Central memory CD8-positive, alpha-beta T cell (primary cell): ENCODE measurements at places on chromosomes 5 and 9.

DNA sequence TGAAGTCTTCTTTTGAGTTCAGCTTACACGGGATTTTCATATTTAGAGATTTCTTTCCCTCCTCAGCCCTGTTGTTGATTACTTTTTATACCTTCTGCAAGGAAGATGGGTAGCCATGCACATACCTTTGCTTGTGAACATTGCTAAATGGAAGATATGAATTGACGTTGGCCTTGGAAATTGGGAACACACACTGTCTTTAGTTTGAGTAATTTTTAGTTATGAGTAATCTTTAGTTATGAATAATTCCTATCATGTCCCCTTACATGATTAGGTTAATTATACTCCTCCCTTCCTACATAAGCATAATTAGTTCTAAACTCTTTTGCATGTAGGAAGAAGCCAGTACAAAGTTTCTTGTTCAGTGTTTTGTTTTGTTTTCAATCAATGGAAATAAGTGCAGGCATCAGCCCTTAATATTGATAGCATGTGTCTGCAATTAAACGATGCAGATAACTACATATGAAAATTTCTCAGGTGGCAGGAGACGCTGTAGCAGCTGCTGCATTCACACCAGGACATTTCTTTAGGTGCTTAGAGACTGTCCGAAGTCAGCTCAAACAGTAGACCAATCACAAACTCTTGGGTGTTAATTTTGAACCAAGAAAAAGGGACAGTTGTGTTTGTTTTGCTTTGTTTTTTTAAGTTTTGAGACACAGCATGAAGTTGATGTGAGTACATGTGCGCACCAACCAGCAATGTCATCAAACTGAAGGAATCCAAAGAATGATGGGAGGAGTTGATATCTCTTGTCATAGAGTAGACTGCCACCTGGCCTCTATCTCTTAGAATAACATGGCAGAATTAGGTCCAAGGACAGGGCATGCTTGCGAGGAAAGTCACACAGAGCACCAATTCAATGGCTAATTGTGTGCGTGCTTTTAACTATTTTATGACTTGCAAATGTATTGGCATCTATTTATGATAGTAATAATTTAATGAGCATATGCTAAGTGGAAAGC, 51.4 kb downstream of the SMARCA2 start:
- DNase-seq: no peak

- no peak for DNase-seq
Measured at GRCh38 chr9:1014225-1014624, 35.9 kb upstream of the DMRT2 start.

DNA sequence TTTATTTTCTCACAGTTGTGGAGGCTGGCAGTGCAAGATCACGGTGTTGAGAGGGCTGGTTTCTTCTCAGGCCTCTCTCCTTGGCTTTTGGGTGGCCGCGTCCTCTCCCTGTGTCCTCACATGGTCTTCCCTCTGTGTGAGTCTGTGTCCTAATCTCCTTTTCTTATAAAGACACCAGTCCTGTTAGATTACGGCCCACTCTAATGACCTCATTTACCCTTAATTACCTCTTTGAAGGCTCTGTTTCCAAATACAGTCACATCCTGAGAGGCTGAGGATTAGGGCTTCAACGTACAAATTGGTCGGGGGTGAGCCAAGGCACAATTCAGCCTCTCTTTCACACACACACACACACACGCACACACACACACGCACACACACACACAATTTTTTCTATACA, 73.0 kb downstream of the UGCG start:
- no peak for DNase-seq

- no peak for DNase-seq
Measured at GRCh38 chr9:107323836-107324585, 40.9 kb downstream of the RAD23B start.

DNA sequence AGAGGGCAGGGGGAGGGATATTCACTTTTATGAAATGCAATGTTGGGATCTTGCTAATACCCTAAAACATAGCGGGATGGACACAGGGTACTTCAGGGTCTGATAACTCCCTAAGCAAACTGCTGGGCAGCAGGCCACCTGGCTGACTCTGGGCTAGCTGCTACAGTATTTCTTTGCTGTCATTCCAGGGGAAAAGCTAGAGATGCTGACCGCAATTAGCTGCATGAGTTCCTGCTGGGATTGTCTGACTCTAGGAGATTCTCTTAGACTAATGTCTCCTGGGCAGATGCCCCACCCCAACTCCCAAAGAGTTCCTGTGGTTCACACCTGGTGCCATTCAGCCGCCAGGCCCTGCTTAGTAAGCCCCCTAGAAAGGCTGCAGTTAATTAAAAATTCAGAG, 69.9 kb downstream of the PSAT1 start:
- no peak for DNase-seq

GRCh38 chr5:5900350-5900749, 477.9 kb downstream of the ICE1 start:
- no peak for DNase-seq

DNA sequence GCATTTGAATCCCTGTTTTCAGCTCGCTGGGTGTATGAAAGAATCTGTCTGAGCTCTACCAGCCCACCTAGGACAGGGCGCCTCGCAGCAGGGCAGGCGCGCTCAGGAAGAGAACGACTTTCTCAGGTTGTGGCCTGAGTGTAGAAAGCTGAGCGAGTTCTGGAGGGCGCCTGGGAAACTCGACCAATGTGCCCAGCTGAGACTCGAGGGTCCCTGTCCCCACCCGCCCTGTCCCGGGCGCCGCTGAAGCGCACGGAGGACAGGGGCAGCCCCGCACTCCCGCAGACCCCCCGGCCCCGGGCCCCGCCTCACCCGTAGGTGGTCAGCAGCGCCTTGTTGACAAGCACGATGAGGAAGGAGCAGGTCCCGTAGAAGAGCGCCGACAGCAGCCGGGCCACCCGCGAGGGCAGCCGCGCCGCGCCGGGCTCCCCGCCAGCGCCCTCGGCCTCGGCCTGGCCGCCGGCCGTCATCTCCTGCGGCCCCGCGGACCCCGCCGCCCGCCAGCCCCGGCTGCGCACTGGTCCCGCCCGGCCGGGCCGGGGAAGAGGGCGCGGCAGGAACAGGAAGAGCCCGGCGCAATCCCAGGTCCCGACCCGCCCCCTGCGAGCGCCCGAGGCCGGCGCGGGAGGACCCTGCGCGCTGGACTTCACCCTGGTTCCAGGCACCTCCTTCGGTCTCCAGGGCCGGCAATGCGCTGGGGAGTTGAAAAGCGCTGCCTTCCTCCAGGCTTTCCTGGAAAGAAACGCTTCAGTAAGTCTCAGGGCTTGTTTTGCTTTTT, at the start of gene SLC35D2:
TSS of gene SLC35D2 (minus strand) at position 547 of the 778 bp plus-strand sequence. CDS start at position 470, 77 bp downstream.
- no peak for DNase-seq

DNA sequence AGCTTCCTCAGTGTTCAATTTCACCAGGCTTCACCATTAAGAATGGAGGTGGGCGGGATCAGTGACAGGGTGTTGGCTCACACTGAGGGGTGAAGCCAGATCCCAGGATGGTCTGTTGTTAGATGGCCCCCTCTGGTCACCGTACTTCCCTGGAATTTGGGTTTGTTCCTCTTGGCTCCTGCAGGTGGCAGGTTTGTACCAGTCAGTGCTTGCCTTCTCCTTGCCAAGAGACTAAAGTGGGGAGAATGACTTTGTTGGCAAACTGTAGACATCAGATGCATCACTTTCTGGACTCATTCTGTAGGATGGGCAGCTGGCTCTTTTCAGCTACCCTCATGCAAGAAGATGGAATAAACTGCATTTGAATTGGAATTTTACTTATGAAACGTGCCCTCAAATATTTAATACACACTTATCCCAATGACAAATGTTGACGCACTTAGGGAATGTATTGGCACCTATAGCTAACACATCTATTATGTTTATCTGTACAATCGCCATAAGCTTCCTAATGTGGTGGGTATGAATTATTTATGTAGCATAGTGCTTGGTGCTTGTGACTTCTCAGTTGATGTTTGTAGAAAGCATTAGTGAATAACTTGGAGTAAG, 31.4 kb upstream of the ANKRD55 start:
- no peak for DNase-seq

GRCh38 chr5:133736512-133736911, 124.2 kb upstream of the FSTL4 start:
- DNase-seq: no peak

DNA sequence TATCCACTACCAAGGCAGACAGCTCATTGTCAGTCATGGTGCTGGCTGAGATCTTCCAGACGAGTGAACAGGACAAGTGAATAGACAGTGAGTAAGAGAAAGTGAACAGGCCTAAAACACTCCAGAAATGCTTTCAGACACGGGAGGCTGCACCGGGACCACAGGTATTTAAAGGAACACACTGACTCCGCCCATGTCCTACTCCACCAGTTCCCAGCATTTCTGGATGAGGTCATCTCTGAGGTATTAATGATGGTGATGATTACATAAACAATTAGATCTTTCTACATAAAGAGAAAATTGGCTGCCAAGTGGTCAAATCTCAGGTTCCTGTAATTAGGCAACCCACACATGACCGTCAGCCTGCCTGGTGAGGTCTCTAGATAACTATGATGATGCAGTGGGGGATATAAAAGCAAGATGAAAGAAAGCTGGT, at the start of gene ACTBL2:
TSS of gene ACTBL2 (minus strand) at position 141 of the 436 bp plus-strand sequence. CDS start at position 37, 104 bp downstream.
- no peak for DNase-seq

GRCh38 chr5:124718380-124718789, 28.1 kb downstream of the ZNF608 start:
- DNase-seq: no peak

DNA sequence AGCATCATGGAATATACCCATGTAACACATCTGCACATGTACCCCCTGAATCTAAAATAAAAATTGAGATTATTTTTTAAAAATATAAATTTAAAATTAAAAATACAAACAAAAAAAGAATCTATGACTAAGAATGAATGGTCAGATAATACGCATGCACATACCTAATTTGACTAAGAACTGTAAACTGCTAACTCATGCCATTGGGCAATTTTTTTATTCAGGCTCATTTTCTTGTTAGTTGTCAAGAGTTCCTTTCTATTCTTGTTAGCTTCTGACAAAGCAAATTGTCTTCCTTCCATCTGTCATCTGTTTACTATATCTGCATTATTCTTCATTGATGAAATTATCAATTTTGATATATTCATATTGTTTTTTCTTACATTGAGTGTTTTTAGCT, 69.5 kb upstream of the HAND1 start:
- DNase-seq: no peak

DNA sequence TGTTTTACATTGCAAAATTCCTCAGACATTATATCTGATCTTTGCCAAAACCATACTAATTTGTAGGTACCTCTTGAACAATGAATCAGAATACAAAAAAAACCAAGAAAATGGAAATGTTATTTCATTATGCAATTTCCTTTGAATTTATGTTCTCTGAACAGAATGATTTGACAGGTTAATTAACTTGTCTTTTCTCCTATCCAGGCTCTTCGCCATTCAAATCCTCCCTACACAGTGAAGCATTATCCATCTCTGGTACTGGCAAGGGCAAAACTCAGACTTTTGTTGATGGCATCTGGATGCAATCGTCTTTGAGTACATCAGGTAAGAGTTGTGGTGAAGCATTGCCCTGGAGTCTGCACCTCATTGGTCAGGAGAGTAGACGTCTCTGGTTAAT, 655.7 kb upstream of the ITGA1 start:
- no peak for DNase-seq

GRCh38 chr9:83204047-83204446, 141.1 kb upstream of the RASEF start:
- no peak for DNase-seq

DNA sequence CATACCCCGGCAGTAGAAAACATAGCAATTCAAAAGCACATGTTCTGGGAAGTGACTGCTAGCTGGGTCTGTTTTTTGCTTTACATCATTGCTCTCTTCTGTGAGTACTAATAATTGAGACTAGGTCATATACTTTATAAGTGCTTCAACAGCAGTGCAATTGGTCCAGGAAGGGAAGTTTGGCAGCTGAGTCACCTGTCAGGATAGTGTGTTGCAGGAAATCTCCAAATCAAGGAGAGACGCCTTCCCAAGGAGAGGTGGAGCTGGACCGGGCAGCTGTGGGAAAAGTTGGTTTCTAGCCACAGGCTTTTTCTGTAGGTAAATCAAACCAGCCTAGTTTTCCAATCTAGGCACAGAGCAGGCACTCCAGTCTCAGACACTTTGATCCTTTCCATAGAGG, 330.1 kb downstream of the ENC1 start:
- no peak for DNase-seq

- no peak for DNase-seq
Measured at GRCh38 chr9:120507936-120508510, 71.9 kb downstream of the CDK5RAP2 start.

DNA sequence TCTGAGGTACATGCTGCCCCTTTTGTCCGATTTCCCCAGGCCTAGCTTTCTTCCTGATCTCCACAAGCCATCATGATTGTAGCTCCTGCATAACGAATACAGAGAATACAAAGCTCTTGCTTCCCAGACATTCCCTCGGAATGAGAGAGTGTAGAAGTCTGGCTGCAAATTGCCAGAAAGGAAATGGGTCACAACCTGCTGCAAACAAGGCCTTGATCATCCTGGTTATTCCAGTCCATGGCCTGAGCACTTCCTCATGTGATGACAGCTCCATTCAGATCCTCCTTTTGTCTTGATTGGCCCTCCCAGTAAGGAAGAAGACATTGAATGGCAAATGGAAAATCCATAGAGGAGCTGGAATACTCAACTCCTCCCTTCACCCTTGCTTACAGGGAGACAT, 136.0 kb upstream of the ADRA1B start:
- DNase-seq: no peak

GRCh38 chr5:122751293-122751782, 23.5 kb upstream of the SNX2 start:
- no peak for DNase-seq

- DNase-seq: no peak
Measured at GRCh38 chr9:126661122-126661520, 47.4 kb downstream of the LMX1B start.

- DNase-seq: no peak
Measured at GRCh38 chr5:177600508-177601018, 631 bp downstream of the B4GALT7 start.

DNA sequence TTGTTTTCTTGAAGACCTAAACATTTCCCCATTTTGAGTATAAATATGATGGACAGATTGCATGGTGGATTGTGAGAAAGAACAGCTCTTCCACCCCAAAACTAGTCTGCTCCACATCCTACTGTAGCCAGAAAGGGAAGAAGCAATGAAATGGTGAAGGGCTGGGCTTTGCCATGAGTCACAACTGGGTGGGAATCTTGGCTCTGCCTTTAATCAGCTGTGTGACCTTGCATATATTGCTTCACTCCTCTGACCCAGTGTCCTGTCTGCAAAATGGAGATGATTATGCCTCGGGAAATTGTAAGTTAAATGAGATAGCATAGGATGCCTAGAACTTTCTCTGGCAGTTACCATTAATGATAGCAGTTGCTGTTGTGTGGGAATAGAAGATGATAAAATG, 101.9 kb downstream of the PDE8B start:
- no peak for DNase-seq

- DNase-seq: no peak
Measured at GRCh38 chr9:17761984-17762676, 183.3 kb downstream of the SH3GL2 start.

GRCh38 chr9:135209852-135210251, 122.4 kb downstream of the OLFM1 start:
- DNase-seq: no peak

- DNase-seq: no peak
Measured at GRCh38 chr9:27668280-27668679, 95.0 kb upstream of the C9orf72 start.
